Neural progenitor cell (in vitro differentiated cells): ENCODE measurements at places on chromosomes 13 and 19.
A peak's percentile ranks its signal among the peaks of the same experiment; 100 is the strongest.

DNA sequence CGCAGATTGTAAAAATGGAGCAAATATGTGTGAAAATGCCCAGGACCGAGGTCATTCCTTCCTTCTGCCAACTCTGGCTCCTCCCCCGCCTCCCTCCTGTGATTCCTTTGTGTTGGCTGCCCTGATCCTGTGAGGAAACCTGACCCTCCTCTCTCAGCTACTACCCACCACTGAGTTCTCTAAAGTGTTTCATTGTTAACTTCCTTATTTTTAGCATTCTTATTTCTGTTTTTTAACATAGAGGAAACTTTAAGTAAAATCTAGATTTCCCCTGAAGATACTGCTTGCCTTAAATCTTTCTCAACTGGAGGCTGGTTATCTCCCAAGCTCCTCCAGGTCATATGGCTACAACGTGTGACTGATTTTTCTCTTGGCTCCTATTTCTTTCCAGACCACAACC lies 21.7 kb upstream of the FBXL3 start:
- peak; percentile 73 for DNase-seq

DNA sequence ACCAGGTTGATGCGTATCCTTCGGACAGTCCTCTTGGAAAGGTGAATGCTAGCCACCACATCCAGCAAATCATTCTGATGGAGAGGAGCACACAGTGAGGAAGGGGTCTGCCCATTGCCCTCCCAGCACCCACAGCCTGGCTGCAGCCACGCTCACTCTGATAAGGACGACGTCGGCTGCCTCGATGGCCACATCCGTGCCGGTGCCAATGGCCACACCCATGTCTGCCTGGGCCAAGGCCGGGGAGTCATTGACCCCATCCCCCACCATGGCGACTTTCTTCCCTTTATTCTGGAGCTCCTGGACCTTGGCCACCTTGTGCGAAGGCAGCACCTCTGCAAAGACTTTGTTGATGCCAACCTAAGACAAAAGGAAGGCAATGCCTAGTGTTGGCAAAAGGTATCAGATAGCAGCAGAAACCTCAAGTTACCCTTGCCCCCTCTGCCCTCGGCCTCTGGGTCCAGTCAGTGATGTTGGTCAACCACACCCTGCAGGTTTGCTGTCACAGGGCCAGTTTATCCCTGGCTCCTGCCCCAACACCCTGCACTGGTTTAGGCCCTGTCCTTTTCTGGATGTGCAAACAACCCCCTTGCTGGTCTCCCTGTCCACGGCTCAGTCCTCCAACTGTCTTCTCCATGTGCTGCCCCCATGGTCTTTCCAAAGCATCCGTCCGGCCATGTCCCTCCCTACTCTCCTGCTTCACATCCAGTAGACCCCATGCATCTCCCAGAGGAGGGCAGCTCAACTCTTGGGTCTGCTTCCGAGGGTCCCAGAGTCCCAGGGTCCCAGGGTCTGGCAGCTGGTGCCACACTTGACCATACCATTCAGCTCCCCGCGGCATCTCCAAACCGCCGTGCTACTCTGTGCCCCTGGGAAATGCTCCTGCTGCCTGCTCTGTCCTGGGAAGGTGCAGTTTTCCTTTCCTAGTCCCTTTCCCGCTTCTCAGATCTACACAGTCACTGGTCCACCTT lies 73.6 kb downstream of the ATP7B start:
- DNase-seq = no peak

DNA sequence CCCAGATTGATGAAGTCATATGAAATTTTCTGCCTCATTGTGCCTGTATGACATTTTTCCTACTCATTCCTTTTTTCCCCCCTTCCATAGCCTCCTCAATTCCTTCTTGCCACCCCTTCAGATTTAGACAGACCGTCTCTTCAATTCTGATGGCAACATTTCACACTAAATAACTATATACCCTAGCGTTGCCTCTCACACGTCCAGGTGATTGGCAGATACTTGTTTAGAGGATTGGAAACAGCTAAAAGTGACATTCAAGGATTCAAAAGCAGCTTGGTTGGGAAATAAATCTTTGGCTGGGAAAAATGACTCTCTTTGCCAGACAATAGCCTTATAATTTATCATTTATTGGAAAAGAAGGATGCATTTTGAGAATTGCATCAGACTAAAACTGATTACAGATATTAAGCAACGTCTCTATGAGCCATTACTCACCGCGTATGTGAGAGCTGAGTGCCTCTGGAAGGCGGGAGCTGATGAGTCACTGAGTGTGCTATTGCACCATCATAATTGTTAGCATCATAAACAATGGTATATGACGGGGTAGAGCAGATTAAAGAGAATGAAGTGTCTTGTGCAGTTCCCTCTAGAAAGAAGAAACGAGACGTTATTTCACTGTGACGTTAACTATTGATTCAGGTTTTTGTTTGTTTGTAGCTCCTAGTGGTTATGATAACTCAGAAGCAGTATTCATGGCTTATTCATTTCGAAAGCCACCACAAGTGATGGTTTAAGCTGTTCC lies 61.1 kb upstream of the FAM216B start:
- no peak for DNase-seq

- DNase-seq = no peak
Measured at GRCh38 chr13:27283906-27284493, 13.4 kb downstream of the RASL11A start.

DNA sequence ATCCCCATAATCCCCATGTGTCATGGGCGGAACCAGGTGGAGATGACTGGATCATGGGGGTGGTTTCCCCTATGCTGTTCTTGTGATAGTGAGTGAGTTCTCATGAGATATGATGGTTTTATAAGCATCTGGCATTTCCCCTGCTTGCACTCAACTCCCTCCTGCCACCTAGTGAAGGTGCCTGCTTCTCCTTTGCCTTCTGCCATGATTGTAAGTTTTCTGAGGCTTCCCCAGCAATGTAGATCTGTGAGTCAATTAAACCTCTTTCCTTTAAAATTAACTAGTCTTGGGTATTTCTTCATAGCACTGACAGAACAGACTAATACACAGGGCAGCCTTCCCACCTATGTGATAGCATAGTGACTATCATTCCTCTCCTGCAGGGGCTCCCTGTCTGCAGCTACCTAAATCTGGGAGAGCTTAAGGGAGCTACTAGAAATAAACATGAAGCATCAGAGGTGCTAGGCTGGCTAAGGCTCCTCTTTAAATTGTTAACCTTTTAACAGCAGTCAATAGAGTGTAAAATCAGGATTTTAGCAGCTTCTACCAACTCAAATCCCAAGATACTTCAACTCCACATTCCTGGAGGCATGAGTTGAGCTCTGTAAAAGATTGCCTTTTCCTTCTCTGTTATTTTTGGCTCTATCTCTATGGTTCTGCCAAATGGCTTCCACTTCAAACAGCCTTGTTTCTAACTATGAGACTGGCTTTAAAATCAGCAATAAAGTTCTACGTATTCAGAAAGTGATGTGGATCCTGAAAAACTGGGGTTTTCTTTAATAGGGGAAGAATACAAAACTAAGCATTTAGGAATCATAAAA lies 112.3 kb downstream of the VWA8 start:
- no peak for DNase-seq

GRCh38 chr13:88459331-88459730 lies 788.2 kb downstream of the SLITRK5 start:
- no peak for DNase-seq

DNA sequence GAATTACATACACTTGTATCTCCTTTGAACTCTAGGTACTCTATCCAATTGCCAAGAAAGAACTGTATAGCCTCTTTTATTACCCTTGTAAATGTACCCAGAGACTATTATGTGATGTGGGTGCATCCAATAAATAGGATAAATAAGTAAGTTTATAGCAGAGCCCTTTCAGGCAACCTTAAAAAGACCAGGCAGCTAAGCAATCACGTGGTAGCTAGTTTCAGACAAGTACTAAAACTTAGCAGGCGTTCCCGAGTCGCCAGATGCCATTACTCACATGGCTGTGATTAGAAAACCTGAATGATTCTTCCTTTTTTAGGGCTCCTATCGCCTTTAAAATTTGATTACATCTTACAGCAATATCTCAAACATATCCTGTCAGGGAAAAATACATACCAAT lies 1303.0 kb downstream of the EFNB2 start:
- no peak for DNase-seq

- DNase-seq = no peak
Measured at GRCh38 chr19:18128044-18128443, 24.9 kb upstream of the PIK3R2 start.

- DNase-seq = no peak
Measured at GRCh38 chr13:112917737-112918136, 51.3 kb upstream of the MCF2L start.

- peak; percentile 80 for DNase-seq
Measured at GRCh38 chr19:1752757-1753728, at the start of gene ONECUT3. TSS of gene ONECUT3 (plus strand) at chr19:1753506. CDS start at chr19:1753663, 157 bp downstream.

DNA sequence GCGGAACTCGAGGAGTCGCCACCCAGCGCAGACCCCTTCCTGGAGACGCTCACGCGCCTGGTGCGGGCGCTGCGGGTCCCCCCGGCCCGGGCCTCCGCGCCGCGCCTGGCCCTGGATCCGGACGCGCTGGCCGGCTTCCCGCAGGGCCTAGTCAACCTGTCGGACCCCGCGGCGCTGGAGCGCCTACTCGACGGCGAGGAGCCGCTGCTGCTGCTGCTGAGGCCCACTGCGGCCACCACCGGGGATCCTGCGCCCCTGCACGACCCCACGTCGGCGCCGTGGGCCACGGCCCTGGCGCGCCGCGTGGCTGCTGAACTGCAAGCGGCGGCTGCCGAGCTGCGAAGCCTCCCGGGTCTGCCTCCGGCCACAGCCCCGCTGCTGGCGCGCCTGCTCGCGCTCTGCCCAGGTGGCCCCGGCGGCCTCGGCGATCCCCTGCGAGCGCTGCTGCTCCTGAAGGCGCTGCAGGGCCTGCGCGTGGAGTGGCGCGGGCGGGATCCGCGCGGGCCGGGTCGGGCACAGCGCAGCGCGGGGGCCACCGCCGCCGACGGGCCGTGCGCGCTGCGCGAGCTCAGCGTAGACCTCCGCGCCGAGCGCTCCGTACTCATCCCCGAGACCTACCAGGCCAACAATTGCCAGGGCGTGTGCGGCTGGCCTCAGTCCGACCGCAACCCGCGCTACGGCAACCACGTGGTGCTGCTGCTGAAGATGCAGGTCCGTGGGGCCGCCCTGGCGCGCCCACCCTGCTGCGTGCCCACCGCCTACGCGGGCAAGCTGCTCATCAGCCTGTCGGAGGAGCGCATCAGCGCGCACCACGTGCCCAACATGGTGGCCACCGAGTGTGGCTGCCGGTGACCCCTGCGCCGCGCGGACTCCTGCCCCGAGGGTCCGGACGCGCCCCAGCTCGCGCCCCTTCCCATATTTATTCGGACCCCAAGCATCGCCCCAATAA lies 2.3 kb downstream of the AMH start:
- no peak for DNase-seq

- DNase-seq = no peak
Measured at GRCh38 chr13:24858953-24859352, 95.0 kb downstream of the RNF17 start.

GRCh38 chr19:2476451-2477140 lies 669 bp downstream of the GADD45B start:
- DNase-seq = peak; percentile 73

GRCh38 chr19:4539693-4540581 lies at the start of gene LRG1:
TSS of gene LRG1 (minus strand) at chr19:4540036. CDS start at chr19:4540013, 23 bp downstream.
- DNase-seq = no peak

DNA sequence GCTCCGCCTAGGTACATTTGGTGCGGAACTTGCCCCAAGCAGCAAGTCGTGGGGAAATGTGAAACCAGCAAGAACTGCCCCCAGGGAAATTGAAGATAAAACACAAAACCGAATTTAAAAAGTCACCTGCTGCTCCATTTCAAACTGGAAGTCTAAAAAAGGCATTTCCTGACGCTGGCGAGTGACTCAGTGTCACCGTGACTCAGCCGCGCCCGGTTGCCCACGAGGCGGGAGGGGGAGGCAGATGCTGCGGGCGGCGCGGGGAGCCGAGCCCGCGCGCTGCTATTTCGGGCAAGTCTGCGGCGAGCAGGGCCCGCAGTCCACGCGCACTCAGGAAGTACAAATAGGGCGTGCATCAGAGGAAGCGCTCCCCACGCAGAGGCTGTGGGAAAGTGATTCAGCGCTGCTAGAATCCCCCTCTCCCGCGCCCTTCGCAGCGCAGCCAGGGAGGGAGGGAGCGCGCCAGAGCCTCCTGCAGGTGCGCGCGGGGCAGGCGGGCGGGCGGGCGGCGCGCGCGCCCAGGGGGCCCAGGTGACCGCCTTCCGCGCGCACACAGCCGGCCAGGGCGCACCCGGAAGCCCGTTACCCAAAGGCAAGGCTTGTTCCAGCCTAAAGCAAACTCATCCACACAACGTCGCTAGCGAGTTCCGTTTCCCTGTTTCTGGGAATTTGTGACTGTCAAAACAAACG lies 168.8 kb downstream of the COL4A1 start:
- DNase-seq = peak; percentile 56

- DNase-seq = no peak
Measured at GRCh38 chr13:112752711-112753541, 63.1 kb downstream of the ATP11A start.

- no peak for DNase-seq
Measured at GRCh38 chr13:43433691-43434141, 353.1 kb downstream of the ENOX1 start.

GRCh38 chr19:1942078-1942933 lies 1.3 kb downstream of the CSNK1G2 start:
- DNase-seq = peak; percentile 94

DNA sequence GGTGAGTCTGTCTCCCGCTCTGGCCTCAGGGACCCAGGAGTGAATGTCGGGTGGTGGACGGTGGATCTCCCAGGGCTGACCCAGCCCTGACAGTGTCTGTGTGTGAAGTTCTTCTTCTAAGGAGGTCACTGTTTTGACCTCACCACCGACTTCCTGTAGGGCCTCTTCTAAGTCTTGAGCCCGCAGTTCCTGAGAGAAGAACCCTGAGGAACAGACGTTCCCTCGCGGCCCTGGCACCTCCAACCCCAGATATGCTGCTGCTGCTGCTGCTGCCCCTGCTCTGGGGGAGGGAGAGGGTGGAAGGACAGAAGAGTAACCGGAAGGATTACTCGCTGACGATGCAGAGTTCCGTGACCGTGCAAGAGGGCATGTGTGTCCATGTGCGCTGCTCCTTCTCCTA lies at the start of gene SIGLEC7:
Gene SIGLEC7, plus strand, starts transcription at position 183 of the 400 bp plus-strand sequence. Its CDS starts 69 bp downstream, at position 252.
- DNase-seq = no peak

DNA sequence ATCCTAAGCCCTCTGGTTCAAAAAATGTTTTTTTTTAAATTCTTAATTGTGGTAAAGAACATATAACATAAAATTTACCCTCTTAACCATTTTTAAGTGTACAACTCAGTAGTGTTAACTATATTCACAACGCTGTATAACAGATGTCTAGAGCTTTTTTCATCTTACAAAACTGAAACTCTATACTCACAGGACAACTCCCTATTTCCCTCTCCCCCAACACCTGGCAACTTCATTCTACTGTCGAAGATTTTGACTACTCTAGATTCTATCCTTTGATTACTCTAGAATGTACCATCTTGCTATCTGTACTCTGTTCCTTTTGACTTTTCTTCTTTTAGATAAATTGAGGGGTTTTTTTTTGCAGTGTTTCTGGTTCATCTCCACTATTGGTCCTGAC lies 200.4 kb downstream of the KLF12 start:
- DNase-seq = no peak
